Fibroblast of villous mesenchyme (primary cell): ENCODE measurements at places on chromosomes 1 and 21.

DNA sequence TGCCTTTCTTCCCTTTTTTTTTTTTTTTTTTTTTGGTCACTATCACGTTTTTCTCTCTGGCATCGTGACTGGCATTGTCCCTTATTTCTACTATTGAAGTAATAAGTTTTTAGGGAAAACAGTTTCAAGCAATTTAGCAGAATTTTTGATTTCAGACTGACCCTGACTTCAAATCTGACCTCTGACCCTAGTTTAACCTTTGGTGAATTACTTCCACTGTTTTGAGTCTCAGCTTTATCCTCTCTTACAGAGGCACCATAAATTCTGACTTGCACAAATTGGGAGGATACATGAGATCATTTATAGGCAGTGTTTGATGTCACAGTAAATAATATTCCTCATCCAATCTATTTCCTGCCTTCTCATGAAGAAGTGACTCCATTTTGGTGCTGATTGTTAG lies 187.0 kb downstream of the FASLG start:
- no peak for DNase-seq

DNA sequence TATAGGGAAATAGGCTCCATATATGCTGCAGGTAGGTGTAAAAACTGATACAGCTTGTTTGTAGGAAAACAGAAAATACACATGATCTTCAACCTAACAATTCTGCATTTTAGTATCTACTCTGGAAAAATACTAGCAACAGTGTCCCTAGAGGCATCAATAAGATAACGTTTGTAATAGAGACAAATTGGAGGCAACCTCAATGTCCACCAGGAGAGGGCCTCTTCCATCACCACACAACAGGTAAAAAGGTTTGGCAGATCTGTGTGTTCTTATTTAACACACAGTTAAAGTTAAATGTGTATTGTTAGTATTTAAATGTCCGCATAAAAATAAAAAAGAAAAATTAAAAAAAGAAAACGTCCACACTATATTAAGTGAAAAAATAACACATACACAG lies 5.4 kb downstream of the EIF2D start:
- DNase-seq = no peak

GRCh38 chr1:191151321-191151807 lies 673.7 kb upstream of the BRINP3 start:
- no peak for DNase-seq

- DNase-seq = no peak
Observed at GRCh38 chr1:209458921-209459320, 124.6 kb upstream of the CAMK1G start.

DNA sequence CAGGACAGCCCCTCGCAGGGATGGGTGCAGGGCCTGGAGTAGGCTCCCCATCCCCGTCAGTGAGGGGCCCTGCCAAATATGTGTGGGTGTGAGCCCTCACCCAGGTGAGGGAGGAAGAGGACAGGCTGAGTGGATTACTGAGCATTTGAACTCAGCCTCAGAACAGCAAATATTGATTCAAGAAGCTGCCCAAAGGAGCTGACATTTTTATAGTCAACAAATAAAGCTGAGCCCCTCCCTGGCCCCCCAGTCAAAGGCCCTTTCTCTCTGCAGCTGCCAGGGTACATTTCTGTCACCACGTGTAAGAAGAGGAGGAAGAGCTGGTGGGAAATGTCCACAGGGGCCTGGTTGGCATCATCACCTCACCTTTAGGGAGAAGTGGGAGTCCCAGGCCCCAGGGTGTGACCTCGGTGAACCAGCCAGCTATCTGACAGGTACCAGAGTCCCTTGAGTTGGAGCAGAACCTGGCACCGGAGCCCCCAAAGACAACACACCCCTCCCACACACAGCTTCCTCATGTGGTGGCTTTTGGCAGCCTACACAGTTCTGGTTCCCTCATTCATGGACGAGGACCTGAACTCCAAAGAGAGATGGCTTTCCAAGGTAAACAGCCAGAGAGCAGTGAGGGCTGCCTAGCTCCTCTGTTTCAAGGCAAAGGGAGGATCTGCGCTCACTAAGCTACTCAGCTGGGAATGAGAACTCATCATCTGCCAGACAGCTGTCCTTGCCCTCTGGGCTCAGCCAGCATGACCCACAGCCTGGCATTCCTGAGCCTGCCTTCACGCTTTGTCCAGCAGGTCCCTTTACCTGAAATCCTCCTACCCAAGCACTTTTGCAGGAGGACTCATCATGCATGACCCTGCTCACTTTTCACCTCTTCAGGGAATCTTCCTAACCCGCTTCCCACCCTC lies 43.0 kb upstream of the TENT5C start:
- DNase-seq = no peak

DNA sequence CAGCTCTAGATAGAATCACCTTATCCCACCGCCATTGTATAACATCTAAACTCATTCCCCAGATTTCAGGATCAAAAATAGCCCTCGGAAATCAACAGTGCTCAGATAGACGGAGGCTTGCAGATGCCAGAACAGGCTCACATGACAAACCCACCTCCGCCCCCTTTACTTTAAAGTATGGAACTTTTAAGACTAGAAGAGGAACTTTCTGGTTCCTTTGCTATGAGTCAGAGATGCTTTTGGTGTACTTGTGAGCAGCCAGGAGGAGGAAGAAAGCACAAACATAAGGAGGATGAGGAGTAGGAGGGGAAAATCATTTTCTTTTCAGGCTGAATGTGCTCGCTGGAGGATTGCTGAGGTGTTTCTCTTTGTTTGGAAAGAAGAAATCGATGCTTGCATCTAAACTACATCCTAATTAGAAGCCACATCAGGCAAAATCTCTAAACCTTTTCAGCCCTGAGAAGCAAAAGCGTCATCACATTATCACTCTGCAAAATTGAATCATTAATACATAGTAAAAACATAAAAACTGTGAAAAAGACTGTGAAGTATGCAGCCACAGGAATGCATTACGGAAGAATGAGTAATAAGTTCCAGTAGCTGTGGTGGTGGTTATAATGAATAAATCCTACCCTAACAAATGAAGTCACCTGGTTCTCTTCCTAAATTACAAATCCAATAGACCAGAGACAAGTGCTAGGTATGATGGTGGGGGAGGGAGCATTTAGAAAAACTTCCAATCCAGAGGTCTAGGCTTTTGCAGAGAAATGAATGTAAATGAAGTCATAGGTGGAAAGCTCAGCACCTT lies 251.3 kb downstream of the KCNH1 start:
- peak; percentile 54 for DNase-seq

- no peak for DNase-seq
Observed at GRCh38 chr1:9070486-9070885, 1.1 kb upstream of the SLC2A5 start.

- DNase-seq = no peak
Observed at GRCh38 chr1:22317231-22317919, 134.3 kb upstream of the ZBTB40 start.

GRCh38 chr1:78520216-78520615 lies 29.4 kb downstream of the PTGFR start:
- no peak for DNase-seq

DNA sequence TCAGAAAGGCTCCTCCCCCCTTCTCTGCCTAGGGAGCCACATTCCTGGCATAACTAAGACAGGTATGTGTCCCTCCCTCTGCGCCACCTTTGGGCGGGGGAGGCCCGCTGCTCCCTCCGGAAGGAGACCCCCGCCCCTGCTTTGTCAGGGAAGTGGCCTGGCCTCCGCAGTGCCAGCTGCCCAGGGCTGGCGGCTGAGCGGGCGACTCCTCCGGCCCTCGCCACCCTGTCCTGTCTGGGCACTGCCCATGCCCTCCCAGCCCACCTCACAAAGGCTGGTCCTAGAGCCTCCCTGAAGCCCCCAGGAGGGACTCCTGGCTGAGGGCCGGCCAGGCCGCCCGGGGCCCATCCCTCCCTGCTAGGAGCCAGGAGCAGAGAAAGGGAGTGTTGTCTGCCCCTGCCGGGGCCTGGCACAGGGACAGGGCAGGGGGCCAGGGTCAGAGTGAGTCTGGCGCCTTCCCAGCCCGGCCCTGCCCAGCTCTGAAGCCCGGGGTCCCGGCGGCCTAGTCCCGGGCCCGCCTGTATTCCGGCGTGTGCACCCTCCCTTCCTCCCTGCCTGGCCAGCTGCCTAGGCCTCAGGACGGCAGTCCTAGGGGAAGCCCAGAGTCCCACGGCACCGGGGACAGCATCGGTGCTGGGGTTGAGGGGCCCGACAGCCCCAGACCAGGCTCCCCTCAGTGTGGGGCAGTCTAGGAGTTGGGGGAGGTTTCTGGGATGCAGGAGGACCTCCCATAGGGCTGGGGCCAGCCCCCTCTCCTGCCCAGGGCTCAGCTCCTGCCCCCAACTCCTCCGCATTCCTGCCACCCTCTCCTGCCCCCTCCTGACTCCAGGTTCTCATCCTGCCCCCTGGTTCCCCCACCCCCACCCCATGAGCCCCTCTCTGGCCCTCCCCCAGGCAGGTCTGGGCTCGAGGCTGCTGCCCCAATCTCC lies 5.1 kb downstream of the AGRN start:
- no peak for DNase-seq

GRCh38 chr1:203627851-203628200 lies 1.2 kb downstream of the ATP2B4 start:
- DNase-seq = peak; percentile 51

DNA sequence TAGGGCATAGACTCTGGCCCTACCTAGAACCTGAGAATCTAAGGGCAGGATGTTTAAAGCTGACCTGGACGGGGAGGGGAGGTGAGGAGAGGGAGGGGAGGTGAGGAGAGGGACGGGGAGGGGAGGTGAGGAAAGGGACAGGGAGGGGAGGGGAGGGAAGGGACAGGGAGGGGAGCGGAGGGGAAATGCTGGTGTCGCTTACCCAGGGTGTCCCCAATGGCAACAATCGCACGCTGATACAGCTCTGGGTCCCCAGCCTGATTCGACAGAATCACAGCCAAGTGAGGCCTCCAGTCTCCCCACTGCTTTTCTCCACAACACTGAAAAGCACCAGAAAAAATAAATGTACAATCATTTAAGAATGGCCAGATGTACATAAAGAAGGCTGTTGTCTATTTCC lies 22.2 kb downstream of the SEC16B start:
- no peak for DNase-seq

DNA sequence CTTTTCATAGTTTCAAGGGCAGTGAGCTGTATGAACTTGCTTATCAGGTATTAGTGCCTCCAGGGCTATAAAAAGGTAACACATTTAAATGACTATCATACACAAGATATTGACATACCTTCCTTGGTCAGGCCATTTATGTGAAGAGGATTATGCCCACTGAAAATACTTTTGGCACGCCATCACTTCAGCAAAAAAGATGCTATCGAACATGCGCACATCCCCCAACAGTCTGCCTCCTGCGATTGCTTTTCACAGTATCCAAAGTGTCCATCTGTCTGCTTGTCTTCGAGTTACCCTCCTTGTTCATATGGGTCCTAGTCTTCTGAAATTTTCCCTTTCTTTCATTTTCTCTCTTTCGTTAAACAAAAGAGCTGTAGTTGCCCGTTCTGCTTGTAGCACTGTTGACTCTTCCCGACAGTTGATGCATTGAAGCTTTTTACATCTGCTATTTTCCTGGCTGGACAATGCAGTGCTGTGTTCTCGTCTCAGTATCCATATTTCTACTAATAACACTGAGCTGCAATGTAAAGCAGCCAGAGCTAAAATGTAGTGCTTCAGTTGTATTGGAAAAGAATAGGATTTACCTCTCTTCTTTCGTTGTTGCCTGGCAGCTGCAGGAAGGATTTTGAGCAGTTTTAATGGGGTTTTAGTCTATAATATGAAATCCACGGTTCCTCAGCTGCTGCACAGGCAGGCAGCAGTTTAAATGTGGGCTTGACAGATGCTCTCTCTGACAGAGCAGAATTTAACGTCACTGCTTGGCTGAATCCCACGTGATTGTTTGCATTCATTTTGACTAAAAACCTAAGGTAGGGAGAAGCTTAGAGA lies at the start of gene B3GALT2:
B3GALT2 (minus strand) TSS at position 713 of the 831 bp plus-strand sequence. CDS start 5,051 bp downstream, outside the sequence.
- DNase-seq = peak; percentile 44

DNA sequence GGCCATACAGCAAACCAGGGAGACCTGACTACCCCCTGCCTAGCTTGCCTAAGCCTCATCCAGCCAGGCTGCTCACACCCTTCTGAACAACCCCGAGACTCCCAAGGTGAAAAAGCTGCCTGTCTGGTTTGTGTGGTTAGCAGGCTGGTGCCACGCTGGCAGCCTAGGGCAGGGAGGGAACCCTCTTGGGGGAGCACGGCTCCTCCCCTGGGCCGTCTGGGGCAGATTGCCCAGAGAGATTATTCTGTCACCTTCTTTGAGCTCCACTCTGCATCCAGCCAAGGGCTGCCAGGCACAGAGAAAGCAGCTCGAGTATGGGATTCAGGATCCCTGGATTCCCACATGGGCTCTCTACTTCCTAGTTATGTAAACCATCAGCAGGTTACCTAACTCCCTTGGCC lies 27.5 kb upstream of the TCEA3 start:
- peak; percentile 33 for DNase-seq

GRCh38 chr1:192284927-192285326 lies 31.9 kb upstream of the RGS21 start:
- DNase-seq = no peak

GRCh38 chr21:31480228-31480627 lies 136.2 kb upstream of the TIAM1 start:
- DNase-seq = no peak

DNA sequence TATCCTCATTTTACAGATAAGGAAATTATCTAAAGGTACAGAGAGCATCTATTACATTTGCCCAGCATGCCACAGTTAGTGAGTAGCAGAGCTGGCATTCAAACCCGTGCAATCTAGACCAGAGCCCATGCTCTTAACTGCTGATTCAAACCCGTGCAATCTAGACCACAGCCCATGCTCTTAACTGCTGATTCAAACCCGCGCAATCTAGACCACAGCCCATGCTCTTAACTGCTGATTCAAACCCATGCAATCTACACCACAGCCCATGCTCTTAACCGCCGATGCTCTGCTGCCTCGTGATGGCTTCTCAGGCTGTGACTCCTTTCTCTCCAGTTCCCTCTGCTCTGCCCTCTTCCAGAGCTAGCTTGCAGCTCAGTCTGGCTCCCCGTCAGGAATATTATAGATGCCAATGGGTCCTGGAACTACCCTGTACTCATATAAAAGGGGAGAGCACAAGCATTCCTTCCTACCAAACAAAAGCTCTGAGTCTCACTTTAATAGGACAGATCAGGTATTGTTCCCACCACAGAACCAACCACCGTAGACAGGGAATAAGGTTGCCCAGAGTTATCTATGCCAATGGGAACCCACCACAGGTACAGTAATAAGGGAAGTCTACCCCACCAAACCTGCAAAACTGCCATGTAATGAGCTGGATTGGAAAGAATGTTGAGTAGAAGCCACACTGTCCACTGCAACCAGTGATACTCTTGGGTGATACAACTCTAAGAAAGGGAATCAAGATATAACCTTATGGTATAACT lies 78.4 kb downstream of the SMYD3 start:
- DNase-seq = peak; percentile 85

DNA sequence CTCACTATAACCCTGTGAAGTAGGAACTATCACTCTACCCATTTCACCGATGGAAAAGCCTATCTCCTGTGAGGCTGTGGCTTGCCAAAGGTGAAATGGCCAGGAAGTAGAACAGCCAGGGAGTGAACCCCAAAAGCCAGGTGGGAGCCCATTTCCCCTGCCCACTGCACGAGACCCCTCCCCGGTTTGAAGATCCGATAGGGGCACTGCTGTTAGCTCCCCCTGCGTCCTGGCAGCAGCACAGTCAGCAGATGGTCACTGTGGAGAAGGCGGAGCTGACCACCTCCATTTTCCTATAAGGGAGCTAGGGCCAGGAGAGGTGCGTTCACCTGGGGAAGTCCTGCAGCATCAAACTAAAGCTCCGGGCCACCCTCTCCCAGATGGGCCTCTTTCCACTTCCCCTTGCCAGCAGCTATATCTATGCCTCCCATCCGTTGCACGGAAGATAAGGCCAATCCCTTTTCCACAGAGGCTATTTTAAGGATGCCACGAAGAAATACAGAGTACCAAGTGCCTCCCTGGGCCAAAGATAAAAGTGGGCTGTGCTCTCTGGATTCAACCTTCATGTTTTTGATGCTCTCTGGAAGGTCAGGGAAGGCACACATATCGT lies 7.8 kb downstream of the ERG start:
- no peak for DNase-seq
